ENCODE measurements at places on chromosomes 1 and 21.

DNA sequence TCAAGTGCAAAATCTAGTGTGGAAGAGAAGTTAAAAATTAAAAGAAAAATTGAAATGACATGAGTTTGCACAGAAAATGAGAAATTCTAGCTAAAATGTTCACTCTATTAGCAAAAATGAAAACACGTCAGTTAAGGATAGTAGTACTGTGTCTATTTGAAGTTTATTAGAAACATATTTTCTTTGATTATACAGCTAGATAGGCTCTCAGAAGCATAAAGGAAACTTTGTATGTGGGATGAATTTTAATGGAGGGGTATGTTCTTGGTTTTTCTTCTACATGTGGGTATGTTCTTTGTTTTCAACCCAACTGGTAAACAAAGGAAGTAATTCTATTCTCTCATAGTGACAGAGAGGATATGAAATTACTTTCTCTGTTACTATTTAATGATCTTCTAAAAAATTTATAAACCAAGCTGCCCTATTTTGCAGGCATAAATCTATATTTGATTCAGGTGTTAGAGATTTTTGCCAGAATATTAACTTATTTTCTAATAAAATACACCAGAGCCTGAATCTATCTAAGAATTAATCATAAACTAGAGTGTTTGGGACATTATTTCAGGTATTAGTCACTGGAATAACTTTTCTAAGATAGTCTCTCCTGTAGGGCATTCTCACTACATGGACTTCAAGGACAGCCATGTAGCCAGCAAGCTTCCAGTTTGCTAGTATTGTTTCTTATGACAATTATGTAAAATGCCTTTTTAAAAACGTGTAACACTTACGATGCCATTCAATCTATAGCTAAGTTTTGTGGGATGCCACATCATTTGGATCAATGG, 15.8 kb downstream of the GPSM2 start:
- DNase-seq, result no peak

DNA sequence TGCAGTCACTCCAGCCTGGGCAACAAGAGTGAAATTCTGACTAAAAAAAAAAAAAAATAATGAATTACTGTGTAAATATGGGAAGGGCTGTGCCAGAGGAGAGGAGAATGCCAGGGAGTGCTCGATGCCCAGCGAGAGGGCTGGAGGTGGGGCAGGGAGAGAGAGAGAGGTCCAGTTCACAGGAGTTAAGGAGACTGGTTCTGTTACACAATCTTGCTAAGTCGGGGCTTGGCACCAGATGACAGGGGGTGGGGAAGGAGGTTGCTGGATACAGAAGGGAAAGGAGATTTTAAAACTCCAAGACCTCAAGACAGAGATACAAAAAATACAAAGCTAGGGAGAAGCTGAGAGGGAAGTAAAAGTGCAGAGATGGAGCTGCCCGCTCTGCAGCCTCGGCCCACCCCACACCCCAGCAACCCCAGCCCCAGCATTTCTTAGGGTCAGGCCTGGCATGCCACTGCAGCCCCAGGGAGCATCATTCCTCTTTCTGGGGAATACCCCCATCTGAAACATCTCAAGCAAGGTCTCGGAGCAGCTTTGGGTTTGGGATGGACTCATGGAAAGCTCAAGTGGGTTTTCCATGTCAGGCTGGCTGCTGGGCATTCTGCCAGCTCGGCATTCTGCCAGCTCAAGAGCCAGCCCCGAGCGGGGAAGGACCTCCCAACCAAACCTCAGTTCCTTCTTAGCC, 991 bp downstream of the SELENBP1 start:
- DNase-seq, result no peak

DNA sequence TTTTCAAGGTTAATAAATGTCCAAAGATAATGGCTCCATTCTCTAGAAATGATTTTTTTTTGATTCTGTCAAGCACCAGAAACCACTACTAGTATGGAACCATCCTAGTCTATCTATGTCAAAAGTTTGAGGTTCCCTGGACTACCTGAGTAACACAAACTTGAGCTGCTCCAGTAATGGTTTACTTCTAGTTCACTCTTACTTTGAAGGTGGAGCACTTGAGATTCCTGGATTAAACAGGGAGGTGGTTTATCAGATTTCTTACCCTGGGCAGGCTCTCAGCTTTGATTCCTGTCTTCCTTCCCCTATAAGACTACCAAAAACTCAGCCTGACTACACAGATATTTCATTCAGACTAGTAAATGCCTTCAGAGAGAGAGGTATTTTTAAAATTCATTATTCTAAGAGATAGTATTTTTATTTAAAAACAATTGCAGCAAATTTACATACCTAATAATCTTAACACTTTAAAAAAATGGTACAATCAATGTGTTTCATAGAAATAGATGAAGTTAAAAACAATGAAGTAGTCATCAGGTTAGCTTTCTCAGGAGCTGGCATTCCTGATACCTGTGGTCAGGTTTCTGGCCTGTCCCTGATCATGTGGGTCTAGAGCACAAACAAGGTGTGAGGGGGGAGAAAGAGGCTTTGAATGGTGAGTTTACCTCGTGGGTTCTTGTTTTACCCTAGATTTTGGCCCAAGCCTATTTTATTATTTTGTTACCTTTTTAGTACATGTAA, 23.4 kb downstream of the PHC2 start:
- DNase-seq, result no peak

DNA sequence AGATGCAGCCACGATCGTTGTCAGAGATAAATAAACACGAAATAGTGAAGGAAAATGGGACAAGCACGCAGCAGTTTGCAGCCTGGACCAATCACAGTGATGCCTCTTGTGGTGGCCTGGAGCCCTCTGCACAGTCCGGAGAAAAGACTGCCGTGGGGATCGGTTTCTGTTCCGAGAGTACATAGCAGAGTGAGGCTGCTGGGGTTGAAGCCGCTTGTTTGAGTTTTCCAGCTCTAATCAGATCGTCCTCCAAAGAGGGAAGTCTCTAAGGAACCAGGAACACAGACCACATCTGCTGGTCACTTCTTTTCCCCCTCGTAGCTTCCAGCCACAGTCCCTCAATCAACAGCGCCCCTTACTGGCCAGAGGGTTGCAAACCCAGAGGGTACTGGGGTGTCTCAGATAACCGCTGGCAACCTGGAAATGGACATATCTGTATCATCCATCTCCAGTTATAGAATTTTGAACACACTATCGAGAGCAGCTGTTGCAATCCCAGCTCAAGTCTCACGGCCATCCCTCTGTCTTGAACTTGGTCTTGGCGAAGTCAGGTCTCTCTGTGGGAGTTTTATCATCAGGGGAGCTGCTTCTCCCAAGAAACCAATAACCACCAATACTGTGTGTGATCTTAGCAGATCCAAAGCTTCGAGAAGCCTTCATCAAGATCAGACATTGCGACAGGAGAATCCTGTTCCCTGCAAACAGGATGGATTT, 57.4 kb downstream of the OLIG1 start:
- DNase-seq, result peak; percentile 41

GRCh38 chr1:17986156-17986555, 121.4 kb upstream of the IGSF21 start:
- no peak for DNase-seq

DNA sequence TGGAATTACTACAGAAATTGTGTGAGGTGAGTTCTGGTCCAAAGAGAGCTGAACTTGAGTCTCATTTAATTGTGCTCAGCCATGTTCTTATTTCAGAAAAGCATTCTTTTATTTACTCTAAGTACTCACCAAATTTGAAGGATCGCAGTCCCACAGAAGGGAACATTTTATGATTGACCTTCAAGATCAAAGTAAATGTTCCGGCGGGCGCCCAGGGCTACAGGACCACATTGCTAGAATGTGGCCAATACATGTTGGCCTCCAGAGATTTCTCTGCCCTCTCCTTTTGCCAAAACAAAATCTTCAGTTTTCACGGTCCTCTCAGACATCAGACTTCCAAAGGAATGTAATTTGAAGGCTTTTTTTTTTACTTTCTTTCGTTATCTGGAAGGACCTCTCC, 237.8 kb downstream of the FMN2 start:
- no peak for DNase-seq

- DNase-seq, result no peak
Observed at GRCh38 chr1:1946540-1946939, 27.5 kb upstream of the TMEM52 start.

- DNase-seq, result no peak
Observed at GRCh38 chr1:231799363-231799986, 172.9 kb downstream of the DISC1 start.

GRCh38 chr1:100959502-100960060, 63.7 kb downstream of the SLC30A7 start:
- no peak for DNase-seq

DNA sequence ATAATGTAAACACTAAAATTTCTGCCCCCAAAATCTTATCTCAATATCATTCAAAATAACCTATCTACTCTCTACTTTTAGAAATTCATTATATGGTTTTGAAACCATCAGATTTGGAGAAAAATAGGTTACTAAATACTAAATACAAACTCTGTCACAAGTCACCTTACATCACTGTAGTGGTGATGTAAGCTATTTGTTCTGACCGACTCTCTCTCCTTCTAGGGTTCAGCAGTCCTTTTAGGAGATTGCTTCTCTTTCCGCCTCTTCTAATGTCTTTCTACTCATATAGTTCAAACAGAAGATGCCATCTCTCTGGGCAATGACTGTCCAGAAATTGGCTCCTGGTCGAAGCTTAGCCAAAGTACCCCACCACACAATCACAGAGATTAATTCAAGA, 93.1 kb downstream of the EPS15 start:
- no peak for DNase-seq

GRCh38 chr1:101798417-101798816, 198.3 kb downstream of the OLFM3 start:
- no peak for DNase-seq

All from stimulated activated naive B cell treated with anti-CD40 and anti-IgM and Interleukin-4, amounts not matched to agents 10 μg/mL and 1 μg/mL and 100 μg/mL, for 72 hours (primary cell).